Effector CD8-positive, alpha-beta T cell (primary cell): ENCODE measurements at places on chromosomes 5 and 9.

- DNase-seq: no peak
Observed at GRCh38 chr9:87310827-87311523, 186.7 kb upstream of the DAPK1 start.

DNA sequence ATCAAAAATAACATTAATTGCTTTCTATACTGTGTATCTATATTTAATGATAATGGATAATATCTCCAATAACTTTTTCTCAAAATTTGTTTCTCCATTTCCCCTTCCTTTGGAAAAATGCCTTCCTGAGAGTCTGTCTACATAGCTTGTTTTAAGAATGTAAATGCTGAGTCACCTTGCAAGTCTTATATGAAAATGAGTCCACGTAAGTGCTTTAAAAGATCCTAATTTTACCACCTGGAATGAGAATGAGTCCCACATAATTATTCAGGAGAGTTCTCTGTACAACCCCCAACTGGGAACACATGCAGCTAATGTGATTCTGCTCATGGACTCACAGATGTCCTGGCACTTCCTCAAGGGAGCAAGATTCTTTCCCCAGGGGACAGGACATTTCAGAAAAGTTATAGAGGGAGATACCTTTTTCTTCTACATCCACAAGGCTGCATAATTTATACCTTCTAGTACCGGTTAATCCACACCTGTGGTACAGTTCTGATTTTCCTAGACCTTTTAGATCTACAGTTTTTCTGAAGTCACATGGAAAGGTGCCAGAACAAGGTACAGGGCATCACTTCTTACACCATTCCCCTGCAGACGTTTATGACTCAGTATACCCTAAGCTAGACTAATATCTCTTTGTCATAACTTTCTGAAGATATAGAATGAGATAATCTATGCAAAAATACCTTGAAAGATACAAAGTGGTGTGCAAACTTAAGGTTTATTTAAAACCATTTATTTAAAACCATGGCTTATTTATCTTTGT, 314.1 kb downstream of the CETN3 start:
- DNase-seq: no peak

DNA sequence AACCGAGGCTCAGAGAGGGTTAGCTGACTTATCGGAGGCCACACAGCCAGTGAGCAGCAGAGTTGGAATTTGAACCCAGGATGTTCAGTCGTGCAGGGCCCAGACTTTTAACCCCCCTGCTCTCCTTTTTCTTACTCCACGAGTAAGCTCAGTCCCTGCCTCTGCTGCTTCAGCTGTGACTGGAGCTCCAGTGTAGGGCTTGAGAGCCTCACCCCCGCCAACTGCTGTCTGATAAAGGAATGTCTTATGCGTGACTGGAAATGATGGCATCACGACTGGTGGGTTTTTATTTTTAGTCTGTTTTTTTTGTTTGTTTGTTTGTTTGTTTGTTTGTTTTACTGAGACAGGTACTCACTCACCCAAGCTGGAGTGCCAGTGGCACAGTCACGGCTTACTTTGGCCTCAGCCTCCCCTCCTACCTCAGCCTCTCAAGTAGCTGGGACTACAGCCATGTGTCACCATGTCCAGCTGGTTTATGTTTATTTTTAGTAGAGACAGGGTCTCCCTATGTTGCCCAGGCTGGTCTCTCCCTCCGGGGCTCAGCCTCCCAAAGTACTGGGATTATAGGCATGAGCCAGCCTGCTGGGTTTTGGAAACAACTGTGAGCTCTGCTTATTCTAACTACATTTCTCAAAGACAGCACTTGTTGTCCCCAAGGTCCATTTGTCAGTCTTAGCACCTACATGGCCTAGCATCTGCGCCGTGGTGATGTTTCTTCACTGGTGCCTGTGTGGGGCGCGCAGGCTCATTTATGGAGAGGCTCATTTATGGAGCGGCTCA, 52.5 kb upstream of the NCS1 start:
- DNase-seq: no peak

DNA sequence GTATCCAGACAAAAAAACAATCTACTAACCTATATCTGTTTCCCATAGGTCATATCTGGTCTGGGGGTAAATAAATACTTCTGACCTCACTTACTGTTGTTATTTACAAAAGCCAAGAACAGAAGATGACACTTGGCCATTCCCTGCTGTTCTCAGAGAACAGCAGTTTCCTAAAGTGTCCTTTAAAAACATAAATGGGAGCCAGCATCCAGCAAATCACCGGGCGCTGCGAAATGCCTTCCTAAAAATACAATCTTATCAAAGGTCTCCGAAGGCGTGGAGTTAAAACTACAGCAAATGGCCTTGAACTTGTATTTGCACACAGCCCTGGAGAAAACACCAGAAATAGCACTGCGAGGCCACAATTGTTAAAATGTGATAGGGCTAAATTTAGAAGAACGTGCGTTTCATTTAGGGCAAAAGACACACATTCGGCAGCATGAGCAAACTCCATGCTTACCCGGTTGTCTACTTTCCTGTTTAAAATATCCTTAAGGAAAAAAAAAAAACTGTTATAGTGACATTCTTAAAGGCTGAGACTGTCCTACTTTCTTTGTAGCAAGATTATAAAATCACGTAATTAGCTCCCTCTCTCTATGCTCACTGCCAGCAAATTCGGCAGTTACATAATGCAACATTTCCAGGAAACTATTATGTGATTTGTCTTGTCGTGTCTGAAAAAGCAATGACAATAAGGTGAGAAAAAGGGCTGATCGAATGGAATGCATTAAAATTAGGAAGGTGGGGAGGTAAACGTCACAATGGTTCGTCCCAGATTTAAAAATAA, 1.5 kb downstream of the NFIL3 start:
- no peak for DNase-seq

DNA sequence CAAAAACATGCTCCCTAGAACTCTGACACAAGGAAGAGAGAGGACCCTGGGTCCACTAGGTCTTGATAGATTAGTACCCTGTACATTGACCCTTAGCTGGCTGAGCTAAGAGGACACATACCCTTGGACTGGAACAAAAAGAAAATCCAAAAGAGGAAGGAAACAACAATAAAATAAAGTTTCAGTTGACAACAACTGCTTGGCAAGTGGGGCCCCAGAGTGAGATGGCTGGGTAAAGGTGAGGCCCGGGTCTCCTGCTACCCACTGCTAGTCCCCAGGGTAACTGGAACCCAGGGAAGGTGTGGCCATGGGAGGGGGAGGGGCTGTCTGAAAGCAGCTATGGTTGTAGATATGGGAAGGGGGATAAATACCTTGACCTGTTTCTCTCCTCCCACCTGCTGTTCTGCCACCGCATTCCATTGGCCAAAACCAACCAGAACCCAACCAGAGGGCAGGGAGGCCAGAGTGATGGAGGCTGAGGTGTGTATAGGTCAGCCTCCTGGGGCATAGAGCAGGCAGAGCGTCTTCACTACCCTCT, 11.7 kb downstream of the TAL2 start:
- DNase-seq: no peak

GRCh38 chr9:131382850-131383729, 10.8 kb upstream of the PRRC2B start:
- DNase-seq: no peak

GRCh38 chr5:456351-457194, 13.6 kb downstream of the EXOC3 start:
- DNase-seq: no peak

- no peak for DNase-seq
Observed at GRCh38 chr5:1507961-1508658, 15.7 kb downstream of the LPCAT1 start.

DNA sequence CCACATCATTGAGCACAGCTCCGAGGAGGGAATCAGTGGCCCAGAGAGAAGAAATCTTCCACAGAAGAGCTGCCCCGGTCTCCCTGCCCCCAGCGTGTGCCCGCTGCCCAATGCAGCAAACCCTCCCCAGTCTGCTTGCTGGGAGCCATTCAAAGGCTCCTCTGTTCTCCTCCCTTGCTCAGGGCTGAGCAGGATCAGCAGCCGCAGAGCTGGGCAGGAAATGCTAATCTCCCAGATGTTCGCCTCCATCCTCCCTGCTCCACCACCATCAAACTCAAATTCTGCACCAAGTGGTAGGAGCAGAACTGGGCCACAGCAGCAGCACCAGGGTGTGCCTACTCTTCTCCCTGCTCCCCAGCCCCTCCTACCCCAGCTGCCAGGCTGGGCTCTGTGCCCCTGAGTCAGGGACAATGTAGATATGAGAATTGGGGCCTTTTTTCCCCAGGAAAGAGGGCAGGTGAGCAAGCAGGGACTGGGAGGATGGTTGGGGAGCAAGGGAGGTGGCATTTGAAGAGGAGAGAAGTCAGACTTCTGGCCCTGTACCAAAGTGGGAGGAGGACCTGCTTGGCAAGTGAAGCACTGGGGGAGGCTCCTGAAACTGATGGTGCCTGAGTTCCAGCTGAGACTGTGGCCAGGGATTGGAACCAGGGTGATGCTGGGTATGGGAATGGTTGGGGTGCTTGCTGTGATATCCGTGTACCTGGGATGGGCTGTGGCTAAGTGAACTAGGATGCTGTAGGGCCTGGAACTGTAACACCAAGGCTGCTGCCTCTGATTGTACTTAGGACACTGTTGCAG, 1.9 kb upstream of the PCDH1 start:
- DNase-seq: no peak

DNA sequence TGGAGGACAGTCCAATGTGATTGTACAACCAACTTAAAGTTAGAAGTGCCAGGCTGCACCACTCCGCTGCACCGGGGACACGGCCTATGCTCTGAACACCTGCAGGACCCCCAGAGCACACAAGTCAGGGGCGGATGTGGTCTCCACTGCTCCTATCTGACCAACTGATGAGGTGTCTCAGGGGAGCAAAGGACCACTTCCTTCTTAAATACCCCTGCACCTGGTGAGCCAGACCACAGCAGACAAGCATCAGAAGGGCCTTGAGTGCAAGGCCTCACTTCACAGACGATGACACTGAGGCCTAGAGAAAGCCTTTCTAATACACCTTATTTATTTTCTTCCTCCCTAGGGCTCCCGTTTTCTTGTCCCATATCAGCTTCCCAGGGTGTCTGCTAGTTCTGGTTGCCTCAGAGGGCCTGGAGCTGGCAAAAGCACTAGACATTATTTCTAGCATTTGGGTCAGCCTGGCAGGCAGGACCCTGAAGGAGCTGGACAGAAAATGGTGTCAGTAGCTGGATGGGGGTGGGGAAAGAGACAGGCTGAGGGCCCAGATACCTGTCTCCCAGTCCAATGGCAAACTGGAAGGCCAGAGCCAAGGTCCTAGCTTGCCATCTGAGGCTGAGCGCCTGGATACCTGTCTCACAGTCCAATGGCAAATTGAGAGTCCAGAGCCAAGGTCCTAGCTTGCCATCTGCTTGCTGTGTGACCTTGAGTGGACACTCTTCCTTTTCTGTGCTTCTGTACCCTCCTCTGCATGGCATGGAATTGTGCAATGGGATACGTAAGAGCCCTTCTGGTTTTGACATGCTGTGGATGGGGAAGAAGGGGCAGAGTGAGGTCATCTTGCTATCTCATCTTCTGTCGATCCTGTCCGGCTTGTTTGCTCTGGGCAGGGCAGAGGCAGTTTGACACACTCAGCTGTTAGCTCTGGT, 9.0 kb downstream of the CCDC69 start:
- no peak for DNase-seq

- DNase-seq: no peak
Observed at GRCh38 chr5:124104344-124104743, 592.4 kb downstream of the CSNK1G3 start.

DNA sequence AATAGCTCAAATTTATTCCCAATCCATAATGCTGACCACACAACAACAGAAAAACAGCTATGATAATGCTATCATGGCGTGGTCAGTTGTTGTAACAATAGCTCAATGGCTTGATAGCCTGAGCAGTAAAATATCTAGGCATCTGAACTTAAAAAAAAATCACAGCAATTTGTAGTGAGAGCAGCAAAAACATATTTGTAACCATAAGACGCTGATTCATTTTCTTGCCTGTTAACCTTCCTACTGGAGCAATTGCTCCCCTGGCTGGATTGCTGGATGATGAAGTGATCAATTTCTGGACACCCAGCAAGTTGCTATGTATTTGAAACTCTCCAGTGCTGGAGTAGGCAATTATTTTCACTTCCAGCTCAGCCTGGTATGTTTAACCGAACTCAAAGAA, 115.1 kb downstream of the PCSK1 start:
- DNase-seq: no peak

DNA sequence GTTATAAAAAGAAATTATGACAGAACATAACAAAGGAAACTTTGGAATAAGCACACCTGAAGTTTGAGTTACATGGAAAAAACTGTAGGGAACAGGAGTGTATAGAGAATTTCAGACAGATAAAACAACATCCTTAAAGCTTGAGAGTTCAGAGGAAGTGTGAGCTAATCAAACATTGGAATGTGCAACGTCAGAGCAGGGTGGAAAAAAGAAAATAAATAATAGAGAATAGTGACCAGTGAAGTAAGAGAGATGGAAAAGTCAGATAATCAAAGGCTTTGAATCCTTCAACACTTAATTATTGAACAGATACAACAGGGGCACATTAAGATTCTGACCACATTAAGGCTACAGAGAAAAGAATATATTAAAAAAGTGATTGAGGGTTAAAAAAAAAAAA, 128.5 kb upstream of the CDH10 start:
- no peak for DNase-seq

- no peak for DNase-seq
Observed at GRCh38 chr5:156913719-156914370, 49.2 kb downstream of the TIMD4 start.

DNA sequence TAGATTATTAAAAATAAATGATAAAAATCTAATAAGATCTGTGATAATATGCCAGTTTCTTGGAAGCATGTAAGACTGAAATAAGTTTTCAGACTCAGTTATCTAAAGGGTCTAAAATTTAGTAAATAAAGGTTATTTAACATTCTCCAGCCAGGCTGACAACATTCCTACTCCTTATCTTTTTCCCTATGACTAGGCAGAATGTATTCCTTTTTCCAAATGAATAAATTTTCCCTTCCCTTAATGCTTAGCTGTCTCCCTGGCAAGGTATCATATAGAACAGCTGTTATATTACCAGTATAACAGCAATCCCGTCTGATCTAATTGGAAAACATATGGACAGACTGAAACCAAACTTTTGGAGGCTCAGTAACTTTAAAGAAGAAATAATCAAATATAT, 13.0 kb downstream of the MEGF9 start:
- DNase-seq: no peak

GRCh38 chr9:90854637-90855175, 53.1 kb downstream of the SYK start:
- DNase-seq: no peak

GRCh38 chr9:132049900-132050299, 29.8 kb downstream of the MED27 start:
- DNase-seq: no peak

- no peak for DNase-seq
Observed at GRCh38 chr5:103247118-103247517, 11.4 kb upstream of the MACIR start.
